ENCODE measurements at places on chromosomes 11 and 22.

DNA sequence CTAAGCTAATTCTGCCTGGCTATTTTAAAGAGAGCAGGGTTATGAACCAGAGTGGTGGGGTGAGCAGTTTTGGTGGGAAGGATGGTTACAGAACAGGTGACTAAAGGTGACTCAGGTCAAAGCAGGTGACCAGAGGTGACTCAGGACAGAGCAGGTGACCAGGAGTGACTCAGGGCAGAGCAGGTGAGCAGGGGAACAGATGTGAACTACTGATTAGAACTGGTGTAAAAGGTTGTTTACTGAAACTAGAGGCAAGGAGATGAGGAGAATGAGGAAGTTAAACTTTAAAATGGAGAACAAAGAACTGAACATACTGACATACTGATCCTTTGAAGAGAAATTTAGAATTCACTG is 15.4 kb upstream of the HYLS1 start:
- no peak for ATAC-seq

DNA sequence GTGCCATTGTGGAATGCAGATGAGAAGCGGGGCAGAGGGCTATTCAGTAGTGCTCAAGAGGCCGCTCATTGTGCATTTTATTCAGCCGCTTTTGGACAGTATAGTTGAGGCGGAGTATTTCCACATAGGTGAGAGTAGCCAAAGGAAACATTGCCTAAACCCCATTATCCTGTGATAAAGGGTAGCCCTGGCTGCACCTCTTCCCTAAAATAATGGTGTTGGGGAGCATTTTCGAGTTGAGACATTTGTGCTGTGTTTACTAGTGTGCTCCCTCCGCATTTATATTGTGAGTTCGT is 68.8 kb downstream of the SPECC1L start:
- no peak for ATAC-seq

GRCh38 chr11:126781942-126782341 is 218.6 kb downstream of the KIRREL3 start:
- no peak for ATAC-seq

- ATAC-seq, result no peak
Measured at GRCh38 chr11:99422581-99423427, 402.1 kb downstream of the CNTN5 start.

GRCh38 chr11:2095198-2095520 is 44.0 kb downstream of the IGF2 start:
- ATAC-seq, result no peak

DNA sequence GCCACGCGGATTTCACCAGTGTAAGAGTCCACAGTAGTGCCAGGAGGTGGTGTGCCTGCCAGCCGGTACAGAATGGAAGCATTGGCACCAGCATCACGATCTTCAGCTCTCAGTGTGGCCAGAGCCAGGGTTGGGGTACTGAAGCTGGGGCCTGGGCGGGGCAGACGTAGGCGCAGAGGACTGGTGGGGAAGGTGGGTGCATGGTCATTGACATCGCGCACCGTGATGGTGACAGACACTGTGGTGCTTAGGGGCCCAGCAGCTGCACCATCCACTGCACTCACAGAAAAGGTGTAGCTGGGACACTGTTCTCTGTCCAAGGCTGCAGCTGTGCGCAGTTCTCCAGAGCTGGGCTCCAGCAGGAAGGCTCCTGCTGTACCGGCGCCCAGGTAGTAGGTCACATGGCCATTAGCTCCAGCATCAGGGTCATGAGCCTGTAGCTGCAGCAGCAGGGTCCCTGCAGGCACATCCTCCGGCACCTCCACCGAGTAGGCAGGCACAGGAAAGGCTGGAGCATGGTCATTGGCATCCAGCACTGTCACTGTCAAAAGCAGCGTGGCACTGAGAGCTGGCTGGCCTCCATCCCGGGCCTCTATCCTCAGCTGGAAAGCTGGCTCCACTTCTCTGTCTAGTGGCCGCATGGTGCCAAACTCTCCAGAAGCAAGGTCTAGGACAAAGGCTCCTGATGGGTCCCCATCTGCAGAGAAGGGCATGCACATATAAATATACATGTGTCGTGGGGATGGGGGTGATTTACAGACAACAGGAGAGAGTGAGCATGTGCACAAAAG is 7.9 kb upstream of the TPP1 start:
- ATAC-seq, result no peak

DNA sequence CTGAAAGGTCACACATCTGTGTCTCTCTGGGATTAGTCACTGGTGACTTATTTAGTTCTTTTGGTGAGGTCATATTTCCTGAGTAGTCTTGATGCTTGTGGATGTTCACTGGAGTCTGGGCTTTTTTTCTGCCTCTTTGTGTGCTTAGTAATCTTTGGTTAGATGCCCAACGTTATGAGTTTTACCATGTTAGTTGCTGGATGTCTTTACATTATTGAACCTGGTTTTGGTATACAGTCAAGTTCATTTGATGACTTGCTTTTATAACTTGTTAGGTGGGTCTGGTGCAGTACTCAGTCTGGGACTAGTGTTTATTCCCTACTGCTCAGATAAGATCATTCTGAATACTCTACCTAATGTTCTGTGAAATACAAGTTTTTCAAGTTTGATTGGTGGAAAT is 26.2 kb upstream of the SLC37A2 start:
- no peak for ATAC-seq

DNA sequence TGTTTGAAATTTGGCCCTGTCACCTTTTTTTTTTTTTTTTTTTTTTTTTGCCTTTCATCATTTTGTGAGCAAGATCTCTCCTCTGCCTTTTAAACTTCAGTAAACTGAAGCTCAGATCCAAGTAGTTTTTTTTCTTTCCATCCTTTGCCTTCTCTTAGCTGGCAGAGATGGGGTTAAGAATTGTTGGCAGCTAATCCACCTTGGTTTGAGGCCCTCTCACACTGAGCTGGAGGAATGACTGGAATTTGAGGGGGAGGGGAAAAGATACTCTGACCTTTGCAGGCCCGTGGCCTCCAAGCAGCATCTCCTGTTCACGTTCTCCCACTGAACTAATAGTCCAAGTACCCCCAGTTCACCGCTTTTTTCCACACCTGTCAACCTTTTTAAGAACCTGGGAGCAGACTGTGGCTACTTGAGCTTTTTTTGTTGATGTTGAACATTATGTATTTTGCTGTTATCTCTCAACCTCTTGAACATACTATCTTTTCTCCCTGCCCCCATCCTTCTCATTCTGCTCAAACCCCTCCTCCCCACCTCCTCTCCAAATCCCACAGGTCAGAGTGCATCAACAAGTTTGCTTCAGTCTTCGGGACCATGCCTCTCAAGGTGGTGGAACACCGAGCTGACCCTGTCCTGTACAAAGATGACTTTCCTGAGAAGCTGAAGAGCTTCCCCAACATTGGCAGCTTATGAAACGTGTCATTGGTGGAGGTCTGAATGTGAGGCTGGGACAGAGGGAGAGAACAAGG is 66.2 kb downstream of the ALX4 start:
- ATAC-seq, result no peak

All from gastroesophageal sphincter (tissue), 4 donors.